ENCODE measurements at places on chromosomes 6 and 20.

GRCh38 chr6:42199106-42199981 lies 4.6 kb upstream of the GUCA1B start:
- DNase-seq: no peak

DNA sequence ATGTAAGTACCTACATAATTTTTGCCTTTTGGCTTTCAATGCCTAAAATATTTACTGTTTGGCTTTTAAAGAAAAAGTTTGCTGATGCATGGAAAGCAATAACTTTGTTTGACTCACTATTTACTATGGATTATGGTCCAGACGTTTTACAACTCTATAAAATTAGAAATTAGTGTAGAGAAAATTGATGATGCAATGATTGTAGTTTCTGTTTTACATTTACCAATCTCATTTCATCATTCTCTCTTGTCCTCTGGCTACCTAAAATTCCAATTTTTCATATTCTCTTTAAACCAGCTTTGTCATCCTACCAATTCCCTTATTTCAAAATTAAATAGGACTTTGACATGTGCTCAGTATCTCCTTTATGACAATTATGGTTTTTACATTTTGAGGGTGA lies 131.0 kb downstream of the IMPG1 start:
- DNase-seq: no peak

DNA sequence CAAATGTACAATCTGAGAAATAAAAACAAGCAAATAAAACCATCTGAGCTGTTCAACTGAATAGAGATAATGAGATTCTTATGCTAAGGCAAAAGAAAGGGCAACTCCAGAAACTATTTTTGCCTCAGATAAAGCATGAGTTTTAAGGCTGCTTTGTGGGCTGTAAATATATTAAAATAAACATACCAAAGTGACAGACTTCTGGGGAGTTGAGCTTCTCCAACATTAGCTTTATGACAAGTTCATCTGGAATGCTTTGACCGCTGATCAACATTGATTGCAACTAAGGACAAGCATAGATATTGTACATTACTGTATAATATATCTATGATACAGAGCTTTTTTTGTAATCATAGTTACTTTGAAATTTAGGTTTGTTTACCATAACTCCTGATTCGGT lies 19.3 kb downstream of the AK9 start:
- no peak for DNase-seq

DNA sequence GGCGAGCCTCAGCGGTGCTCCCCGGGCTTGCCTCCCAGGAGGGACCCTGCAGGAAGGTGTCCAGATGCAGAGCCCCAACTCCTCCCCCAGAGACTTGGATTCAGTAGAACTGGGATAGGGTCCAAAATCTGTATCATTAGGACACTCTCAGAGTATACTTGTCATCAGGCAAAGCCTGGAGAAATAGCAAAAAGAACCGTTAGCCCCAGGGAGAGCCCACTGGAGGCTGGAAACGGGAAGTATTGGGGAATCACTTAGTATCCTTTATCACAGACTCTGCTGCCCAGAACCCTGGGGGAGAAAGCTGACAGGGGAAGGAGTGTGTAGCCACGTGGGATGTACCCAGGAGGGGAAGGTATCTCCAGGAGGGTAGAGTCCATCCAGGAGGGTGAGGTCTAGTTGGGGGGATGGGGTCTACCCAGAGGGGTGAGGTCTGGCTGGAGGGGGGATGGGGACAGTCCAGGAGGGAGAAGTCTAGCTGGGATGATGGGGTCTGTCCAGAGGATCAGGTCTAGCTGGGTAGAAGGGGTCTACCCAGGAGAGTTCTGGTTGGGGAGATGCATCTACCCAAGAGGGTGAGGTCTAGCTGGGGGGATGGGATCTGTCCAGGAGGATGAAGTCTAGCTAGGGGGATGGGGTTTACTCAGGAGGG lies 107.2 kb downstream of the LY86 start:
- DNase-seq: no peak

DNA sequence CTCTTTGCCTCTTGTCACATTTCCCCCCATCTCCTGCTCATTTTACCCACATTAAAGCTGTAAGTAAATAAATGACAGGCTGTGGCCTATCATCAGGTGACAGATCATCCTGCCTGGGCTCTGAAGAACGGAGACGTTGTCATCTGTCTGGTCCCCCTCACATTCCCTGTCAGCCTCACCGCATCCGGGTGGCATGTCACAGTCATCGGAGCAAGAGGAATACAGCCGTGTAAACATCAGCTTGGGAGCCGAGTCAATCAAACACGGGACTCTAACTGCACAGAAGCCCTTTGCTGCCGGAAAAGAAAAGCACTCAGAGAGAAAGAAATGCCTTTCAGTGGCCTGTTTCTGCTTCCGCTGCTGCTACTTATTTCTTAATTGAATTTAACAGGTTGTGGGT lies 371.9 kb upstream of the ID4 start:
- no peak for DNase-seq

GRCh38 chr6:137093183-137094069 lies 48.7 kb upstream of the IL20RA start:
- no peak for DNase-seq

GRCh38 chr20:33995053-33995831 lies 1.5 kb downstream of the RALY start:
- DNase-seq: no peak

Measured in nucleus accumbens (tissue), 56 donors.